ENCODE measurements at places on chromosomes 1 and 21. TPM values are rescaled to one million over a fixed set of nuclear protein-coding genes. Genes with fewer than 3 reads are reported as not detected.

GRCh38 chr1:4005431-4005830 is 105.4 kb upstream of the C1orf174 start:
- DNase-seq, result no peak

GRCh38 chr1:33049371-33049770 is 12.7 kb upstream of the AK2 start:
- no peak for DNase-seq

The KRTAP13-2 gene
- not detected for total RNA-seq

DNA sequence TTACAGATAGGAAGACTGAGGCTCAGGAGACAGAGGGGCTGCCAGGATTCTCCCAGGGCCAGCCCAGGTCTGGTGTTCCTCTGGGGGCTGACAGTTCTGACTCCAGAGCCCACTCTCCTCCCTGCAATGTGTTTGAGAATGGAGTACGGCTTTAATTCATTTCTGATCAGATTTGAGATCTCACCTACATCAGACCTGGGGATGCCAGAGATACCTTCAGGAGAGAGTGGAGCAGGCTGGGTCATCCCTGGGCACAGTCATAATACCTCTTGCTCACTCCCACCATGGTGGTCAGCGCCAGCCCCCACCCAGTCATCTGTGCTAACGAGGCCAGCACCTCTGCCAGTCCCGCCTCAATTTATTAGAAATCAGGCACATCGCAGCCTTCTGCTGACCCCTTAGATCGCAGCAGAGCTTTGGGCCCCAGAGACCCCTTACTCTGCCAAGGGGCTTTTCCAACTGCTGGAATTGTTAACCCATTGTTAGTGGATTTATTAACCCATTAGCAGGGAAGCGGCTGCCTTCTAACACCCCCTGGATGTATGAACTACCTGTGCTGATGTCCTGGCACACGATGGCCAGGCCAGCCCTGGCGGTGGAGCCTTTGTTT is 352.1 kb downstream of the MATN1 start:
- DNase-seq, result no peak

The PCP4L1 gene
- total RNA-seq, result 0.20 TPM

GRCh38 chr1:68442006-68442405 is 7.7 kb downstream of the RPE65 start:
- DNase-seq, result no peak

The PROK1 gene
- not detected for total RNA-seq

DNA sequence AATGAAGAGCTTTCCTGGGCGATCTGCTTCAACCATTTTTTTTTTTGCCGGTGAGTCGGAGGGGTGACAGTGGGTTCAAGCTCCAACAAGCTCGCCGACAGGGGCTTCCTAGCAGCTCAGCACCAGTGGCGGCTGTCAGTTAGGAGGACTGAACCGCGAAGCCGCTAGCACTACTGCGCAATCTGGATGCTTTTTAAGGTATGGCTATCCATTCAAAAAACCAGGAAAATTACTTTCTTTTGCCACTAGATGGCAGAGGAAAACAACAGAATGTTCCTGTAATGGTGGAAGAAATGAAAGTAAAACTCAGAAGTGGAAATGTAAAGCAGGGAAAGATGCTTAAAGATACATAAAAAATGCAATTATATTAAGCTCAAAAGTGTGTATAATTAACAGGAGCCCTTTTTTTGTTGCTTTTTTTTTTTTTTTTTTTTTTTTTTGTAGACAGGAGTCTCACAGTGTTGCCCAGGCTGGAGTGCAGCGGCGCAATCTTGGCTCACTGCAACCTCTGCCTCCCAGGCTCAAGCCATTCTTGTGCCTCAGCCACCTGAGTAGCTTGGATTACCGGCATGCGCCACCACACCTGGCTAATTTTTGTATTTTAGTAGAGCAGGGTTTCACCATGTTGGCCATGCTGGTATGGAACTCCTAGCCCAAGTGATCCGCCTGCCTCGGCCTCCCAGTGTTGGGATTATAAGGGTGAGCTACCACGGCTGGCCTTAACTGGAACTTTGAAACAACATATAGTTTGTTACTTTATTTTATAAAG is 8.5 kb downstream of the KYAT3 start:
- DNase-seq, result no peak

- no peak for DNase-seq
Observed at GRCh38 chr1:243796016-243796415, 54.0 kb downstream of the AKT3 start.

The SLC9C2 gene
- not detected for total RNA-seq

GRCh38 chr1:202018468-202019234 is 8.3 kb downstream of the ELF3 start:
- no peak for DNase-seq

DNA sequence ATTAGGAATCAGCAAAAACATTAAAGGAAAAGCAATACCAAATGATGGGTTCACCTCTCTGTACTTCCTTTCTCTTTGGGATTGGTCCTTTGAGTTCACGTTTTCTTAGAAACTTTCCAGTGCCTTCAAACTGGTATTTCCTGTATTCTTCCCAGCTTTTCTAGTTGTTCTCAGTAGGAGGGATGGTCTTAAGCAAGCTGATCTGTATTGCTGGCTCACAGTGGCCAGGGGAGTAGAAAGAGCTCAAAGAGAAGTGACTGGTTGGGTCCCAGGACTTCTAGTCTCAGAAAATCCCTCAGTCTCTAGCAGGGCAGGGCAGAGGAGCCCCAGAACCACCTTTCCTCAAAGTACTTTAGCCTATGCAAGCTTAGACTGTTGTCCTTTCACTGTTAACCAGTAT is 10.1 kb upstream of the USP24 start:
- no peak for DNase-seq

The RBM11 gene
- total RNA-seq, result 0.65 TPM

The ETV3L gene
- 0.23 TPM for total RNA-seq

GRCh38 chr1:245434280-245434679 is 279.5 kb downstream of the KIF26B start:
- no peak for DNase-seq

The SEMA4A gene
- 1.3 TPM for total RNA-seq

DNA sequence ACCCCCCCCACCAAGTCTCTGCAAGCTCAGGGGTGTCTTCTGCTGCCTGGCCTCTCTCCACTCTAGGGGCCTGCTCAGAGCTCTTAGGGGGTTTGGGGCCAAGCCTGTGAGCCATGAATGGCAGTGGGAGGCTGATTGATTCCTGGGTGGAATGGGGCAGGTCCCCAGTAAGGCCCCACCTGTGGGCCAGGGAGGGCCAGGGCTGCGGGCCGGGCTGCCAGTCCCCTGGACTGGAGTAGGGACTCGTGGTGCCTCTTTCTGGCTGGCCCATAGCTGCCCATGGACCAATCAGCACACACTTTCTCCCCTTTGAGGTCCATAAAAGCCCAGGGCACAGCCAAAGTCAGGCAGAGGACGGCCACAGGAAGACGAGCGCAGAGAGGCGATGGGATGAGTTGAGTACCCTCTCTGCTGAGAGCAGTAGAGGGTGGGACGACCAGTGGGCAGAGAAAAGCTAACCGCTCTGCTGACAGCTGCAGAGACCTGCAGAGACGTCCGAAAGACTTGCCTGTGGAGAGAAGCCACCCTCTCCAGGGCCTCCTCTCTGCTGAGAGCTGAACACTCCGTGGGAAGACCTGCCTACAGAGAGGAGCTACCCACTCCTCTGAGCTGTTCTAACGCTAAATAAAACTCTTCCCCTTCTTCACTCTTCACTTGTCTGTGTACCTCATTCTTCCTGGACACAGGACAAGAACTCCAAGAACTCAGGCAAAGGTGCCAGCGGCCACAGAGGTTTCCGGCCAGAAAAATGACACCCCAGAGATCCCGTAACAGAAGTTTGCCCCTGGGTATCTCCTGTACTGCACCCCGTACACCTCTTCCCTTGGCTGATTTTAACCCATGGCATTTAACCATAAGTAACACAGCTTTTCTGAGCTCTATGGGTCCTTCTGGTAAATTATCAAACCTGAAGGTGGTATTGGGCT is 38.2 kb upstream of the TARDBP start:
- DNase-seq, result no peak

GRCh38 chr1:37726751-37727585 is 34.7 kb downstream of the CDCA8 start:
- DNase-seq, result no peak

The SLFNL1 gene
- total RNA-seq, result 0.37 TPM

The LGR6 gene
- 0.91 TPM for total RNA-seq

DNA sequence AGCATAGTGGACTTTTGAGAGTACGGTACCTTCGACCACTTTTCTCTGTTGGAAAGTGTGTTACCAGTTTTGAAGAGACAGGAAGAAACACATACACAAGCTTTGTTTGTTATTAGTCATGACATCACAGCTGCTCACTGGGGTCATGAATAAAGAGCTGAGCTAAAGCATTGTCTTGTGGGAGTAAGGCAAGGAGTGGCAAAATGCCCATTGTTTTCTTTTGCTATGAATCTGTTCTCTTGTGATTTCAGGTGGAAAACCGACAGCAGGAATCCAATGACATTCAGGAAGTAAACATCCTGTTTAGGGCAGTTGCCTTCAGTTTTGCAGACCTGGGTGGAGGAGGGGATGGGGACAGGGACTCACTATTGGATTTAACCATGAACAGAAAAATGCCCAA is 66.2 kb downstream of the RGL1 start:
- DNase-seq, result no peak
